T-helper 17 cell (primary cell): ENCODE measurements at places on chromosomes 1 and 21.
A peak's percentile ranks its signal among the peaks of the same experiment; 100 is the strongest.

GRCh38 chr1:14919751-14920150, 233.8 kb upstream of the TMEM51 start:
- DNase-seq, result no peak

- peak; percentile 27 for DNase-seq
These were observed 522 bp downstream of the RC3H1 start for GRCh38 chr1:174021591-174022079.

GRCh38 chr1:171247501-171247900, 793 bp upstream of the FMO1 start:
- no peak for DNase-seq

GRCh38 chr1:12661606-12662219, 17.8 kb downstream of the AADACL4 start:
- no peak for DNase-seq

- DNase-seq, result no peak
These were observed 10.7 kb downstream of the LEPR start for GRCh38 chr1:65431111-65431705.

DNA sequence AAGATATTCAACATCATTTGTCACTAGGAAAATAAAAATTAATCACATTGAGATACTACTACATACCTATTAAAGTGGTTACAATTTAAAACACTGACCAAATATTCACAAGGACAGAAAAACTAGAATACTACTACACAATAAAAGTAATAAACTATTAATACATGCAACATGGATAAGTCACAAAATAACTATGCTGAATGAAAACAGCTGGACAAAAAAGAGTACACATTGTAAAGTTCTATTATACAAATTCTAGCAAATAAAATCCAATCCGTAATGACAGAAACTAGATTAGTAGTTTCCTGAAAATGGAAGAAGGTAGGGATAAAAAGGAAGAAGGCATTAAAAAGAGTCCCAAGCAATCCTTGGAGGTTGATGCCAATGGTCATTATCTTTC, 348.7 kb upstream of the PTBP2 start:
- no peak for DNase-seq

DNA sequence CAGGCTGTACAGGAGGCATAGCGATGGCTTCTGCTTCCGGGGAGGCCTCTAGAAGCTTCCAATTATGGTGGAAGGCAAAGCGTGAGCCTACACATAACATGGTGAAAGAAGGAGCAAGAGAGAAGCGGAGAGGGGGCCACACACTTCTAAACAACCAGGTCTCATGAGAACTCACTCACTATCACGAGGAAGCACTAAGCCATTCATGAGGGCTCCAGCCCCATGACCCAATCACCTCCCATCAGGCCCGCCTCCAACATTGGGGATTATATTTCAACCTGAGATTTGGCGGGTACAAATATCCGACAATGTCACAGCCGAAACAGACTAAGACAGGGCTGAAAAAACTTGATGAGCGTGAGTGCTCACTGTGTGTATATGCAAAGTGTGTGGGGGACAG, 89.3 kb upstream of the CNIH3 start:
- DNase-seq, result no peak

- DNase-seq, result no peak
These were observed 191.0 kb downstream of the TPR start for GRCh38 chr1:186183970-186184628.

- no peak for DNase-seq
These were observed 197.7 kb upstream of the RAB4A start for GRCh38 chr1:229073251-229073650.

- DNase-seq, result no peak
These were observed 14.9 kb upstream of the AGT start for GRCh38 chr1:230728710-230729392.

DNA sequence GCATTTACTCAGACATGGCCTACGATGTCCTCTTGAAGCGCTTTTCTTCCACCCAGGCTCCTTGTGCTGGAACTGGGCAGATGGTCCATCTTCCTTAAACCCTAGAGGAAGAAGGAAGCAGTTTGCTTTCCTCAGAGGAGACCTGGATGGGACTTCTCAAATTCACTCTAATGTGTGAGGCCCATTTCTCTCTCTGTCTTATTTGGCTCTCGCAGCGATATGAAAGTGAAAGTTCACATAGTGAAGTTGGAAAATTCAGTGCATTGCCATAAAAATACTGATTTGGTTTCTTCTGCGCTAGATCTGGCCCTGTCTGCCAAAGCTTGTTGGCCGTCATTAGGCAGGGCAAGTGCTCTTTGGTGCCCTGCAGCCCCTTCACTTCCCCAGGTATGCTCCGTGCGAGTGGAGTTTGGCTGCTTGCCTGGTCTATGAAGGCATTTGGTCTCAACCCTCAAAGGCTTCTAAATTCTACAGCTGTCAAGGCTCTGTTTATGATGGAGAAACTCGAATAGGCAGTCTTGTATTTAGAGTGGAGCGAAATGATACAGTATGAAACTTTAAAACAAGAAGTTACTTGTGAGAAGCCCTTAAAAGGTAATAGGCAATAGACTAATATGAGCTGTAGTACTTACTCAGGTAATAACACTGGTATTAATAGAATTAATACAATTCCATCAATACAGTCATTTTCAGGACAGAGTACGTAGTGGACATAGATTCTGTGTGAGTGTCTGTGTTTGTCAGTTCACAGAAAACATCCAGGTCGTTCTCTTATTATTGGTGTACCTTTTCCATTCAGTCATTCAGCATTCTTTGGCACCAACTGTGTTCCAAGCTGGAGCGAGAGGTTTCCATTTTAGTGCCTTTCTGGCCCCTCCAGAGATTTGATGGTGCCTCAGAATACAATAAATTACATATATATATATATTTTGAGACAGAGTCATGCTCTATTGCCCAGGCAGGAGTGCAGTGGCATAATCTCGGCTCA, 20.5 kb downstream of the SZRD1 start:
- no peak for DNase-seq

DNA sequence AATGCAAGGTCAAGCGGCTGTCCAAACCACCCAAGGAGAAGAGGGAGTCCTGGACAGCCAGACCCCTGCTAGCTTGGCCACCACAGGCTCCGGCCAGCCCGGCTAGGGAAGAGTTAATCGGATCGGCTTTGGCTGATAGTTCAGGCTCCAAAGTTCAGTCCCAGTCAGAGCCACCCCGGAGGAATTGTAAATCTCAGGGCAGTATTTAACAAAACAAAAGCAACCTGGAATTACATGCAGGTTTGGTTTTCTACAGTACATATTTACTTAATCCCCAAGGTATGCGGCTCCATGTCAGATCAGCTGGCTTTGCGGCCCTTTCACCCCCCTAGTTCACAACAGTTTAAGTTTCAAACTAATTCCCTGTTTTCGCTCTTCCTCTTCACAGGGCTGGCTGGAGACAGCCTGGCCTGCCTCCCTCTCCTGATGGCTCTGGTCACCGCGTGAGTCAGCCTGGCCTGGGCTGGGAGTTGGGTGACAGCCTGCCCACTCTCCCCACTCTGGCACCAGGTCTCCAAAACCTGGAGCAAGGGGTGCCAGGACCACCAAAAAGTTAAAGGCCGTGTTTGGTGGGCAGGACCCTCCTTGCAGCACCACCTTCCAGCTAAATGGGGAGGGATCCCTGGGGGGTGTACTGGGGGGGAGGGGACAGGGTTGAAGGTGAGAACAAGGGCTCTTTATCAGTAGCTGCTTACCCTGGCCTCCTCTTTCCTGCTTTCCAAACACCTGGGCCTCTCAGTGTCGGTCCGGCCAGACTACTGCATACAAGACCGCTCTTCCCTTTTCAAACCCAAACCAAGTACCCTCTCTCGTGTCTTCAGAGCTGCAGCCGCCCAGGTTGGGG, 1.9 kb downstream of the DHRS3 start:
- DNase-seq, result no peak

GRCh38 chr1:214747050-214747635, 144.1 kb downstream of the CENPF start:
- DNase-seq, result no peak
